ENCODE measurements at places on chromosomes 12 and 14.

DNA sequence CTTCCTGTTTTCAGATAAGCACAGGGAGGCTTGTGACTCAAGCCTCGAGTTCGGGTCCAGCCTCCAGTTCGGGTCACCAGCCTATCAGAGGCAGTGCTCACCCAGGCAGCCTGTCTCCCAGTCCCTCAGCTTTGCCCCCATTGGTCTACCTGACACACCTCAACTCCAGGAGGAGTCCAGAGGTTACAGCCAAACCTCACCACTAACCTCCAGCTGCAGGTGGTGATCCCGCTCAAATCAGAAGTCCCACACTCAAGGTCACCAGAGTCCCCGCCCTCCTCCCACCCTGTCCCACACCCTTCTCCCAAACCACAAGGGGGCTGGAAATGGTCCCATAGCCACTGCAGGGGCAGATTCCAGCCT lies 42.1 kb downstream of the KDM2B start:
- no peak for DNase-seq

- DNase-seq = no peak
Measured at GRCh38 chr14:103634156-103634555, 5.1 kb downstream of the KLC1 start.

GRCh38 chr12:97312570-97313135 lies 150.0 kb upstream of the RMST start:
- no peak for DNase-seq

DNA sequence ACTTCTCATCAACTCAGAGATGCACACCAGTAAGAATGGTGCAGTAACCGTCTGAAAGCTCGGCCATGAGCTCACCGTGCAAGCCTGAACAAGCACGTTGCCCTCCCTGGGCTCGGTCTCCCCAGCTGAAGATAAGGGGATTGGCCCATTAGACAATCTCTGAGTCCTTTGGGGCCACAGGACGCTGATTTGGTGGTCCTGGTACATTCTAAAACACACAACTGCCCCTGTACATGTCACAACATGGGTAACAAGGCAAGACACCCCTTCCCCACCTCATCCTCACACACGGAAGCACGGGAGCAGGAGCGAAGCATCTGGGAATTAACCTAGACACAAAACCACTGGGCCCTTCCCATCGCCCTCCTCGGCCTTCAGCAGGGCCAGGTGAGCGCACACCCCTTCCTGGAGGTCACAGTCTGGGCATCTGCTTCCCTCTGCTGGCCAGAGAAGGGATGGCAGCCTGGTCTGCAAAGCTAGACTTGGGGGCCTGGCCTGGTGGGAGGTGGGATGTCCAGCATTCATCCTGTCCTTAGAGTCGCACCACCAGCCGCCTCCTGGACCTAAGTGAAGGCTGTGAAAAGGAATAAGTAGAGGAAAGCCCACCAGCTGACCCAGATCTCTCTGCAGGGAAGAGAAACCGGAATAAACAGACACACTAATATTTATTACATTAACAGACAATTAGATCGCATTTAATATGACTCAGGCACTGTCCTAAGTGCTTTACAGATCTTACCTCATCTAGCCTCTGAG lies 18.9 kb upstream of the SMUG1 start:
- DNase-seq = peak; percentile 75

DNA sequence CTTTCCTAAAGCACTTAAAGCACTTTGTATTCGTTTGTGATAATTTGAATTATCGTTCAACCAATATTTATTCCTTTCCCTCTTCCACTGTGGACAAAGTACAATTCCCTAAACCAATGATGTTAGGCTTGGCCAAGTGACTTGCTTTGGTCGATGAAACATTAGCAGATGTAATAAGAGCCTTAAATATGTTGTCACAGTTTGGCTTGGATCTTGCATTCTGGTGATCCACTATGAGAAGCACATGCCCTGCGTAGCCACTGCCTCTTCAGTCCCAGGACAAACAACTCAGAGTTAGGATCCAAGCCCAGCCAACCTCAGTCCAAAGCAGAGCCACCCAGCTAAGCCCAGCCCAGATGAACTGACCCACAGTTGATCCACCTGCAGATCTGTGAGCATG lies 8.4 kb upstream of the C12orf75 start:
- DNase-seq = no peak

GRCh38 chr14:85764822-85765221 lies 234.9 kb downstream of the FLRT2 start:
- no peak for DNase-seq

GRCh38 chr12:71472441-71472911 lies 32.9 kb downstream of the LGR5 start:
- no peak for DNase-seq
